ENCODE measurements at places on chromosomes 2 and 18.

- DNase-seq: peak; percentile 66
Measured at GRCh38 chr18:72830109-72830508, 37.7 kb downstream of the NETO1 start.

- DNase-seq: no peak
Measured at GRCh38 chr2:216989340-216990129, 129.7 kb upstream of the TNP1 start.

GRCh38 chr18:6601241-6601640 lies 128.3 kb upstream of the ARHGAP28 start:
- DNase-seq: no peak

DNA sequence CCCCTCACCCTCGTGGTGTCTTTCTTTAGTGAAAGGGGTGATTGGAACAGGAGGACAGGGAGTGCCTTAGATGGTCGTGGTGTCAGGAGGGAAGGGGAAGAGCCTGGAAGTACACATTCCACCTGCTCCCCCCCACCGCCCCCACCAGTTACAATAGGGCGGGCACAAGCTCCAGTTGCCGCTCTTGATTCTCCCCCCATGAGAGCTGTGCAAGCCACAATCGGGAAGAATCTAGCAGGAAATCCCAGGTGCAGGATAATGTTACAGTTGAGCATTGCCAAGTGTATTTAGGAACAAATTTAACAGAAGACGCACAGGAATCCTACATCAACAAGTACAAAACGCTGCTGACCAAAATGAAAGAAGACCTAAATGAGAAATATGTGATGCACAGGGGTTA lies 73.6 kb downstream of the ASAP2 start:
- DNase-seq: no peak

DNA sequence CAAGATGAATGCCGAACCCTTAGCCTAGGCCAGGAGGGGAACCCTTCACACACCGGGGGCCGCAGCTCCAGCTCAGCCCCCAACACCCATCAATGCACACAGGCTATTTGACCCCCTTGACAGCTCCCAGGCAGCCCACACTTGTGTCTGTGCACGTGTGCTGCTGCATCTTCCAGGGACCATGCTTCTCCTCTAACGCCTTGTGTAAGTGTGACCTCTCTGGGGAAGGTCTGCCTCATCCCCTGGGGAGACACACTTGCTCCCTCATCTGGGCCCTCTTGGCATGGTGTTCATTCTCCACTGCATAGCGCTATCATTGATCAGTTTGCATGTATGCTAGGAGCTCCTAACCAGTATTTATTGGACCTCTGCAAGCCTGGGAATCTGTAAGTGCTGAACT lies 120.0 kb upstream of the FHL2 start:
- DNase-seq: no peak

DNA sequence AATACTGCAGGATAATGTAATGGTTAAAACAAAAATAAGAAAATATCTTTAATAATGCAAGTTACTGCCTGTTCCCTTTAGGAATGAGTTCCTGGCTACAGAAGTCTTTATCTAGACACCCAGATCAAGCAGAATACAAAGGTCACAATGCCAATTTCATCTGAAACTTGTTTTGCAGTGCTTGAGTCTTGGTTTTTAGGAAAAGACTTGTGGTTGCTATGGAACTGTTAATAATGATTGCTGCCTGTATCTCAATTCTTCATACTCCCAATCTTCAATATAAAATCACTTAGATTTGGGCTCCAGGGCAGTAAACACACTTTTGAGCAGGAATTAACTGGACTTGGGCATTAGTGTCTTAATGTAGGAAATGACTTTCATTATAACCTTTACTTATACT lies 14.2 kb downstream of the CAVIN2 start:
- DNase-seq: no peak

- no peak for DNase-seq
Measured at GRCh38 chr2:238910751-238911351, 63.0 kb downstream of the TWIST2 start.

DNA sequence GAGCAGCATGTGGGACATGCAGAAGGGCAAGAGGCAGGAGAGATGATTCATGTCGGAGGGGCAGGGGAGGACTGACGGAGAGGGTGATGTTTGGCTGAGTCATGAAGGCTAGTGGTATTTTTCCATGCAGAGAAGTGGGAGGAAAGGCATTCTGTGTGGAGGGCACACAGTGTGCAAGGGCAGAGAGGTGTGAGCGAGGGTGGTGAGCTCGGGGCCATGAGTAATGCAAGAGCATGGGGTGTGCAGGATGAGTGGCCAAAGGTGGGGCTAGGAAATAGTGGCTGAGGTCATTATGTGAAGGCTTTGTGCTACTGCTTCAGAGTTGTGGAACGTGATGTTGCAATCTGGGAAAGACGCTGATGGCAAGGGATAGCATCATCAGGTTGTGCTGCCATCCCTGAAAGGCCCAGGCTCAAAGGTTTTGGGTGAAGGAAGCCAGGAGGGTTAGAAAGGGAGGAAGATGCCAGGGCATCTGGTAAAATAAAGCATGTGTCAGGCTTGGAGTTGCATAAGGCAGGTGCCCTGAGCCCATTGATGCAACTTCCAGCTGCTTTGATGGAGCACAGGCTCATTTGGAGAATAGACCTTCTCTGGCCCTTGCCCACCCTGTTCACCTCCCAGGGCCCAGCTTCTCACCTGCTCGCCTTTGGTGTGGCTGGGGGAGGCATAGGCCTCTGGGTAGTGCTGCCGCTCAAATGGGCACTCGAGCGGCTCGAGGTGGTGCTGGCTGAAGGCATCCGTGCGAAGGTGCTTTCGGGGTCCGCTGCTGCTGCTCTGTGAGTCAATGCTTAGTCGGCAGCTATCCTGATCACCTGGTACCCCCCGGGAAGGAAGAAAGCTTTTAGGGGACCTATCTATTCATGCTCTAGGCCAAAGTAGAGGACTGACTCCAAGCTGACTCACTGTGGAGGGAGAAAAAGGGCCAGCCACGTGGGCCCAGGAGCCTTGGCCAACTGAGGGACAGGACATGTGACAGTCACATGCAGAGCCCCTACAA lies 37.5 kb downstream of the PAX8 start:
- DNase-seq: no peak

- DNase-seq: no peak
Measured at GRCh38 chr2:193590831-193591230, 1396.1 kb upstream of the TMEFF2 start.

GRCh38 chr18:22681908-22682307 lies 251.2 kb upstream of the RBBP8 start:
- DNase-seq: no peak

GRCh38 chr2:7661502-7661901 lies 744.3 kb downstream of the RNF144A start:
- no peak for DNase-seq

DNA sequence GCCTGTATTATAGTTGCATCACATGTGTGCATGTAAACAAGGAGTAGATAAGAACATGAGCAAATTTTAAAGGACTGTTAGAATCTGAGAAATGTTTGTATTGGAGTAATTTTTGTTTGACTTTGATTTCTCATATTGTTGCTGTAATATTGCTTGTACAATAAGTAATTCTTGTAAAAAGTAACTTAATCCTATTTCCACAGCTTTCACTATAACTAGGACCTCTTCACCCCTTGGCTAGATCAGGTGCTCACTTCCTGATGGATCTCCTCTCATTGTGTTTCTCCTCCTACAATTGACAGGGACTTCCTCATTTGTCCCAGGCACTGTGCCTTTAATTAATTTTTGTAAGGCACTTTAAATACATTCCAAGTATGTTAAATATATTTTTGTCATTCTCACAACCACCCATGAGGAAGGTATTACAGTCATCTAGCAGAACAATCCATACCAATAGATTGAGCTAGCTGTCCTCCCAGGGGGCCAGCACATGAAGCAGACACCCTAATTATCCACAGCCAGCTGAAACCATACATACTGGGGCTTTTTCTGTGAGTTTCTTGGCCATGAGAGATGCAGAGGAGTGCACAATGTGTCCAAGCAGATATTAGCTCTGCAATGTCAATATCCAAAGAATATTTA lies 359.5 kb upstream of the ACVR2A start:
- DNase-seq: no peak

DNA sequence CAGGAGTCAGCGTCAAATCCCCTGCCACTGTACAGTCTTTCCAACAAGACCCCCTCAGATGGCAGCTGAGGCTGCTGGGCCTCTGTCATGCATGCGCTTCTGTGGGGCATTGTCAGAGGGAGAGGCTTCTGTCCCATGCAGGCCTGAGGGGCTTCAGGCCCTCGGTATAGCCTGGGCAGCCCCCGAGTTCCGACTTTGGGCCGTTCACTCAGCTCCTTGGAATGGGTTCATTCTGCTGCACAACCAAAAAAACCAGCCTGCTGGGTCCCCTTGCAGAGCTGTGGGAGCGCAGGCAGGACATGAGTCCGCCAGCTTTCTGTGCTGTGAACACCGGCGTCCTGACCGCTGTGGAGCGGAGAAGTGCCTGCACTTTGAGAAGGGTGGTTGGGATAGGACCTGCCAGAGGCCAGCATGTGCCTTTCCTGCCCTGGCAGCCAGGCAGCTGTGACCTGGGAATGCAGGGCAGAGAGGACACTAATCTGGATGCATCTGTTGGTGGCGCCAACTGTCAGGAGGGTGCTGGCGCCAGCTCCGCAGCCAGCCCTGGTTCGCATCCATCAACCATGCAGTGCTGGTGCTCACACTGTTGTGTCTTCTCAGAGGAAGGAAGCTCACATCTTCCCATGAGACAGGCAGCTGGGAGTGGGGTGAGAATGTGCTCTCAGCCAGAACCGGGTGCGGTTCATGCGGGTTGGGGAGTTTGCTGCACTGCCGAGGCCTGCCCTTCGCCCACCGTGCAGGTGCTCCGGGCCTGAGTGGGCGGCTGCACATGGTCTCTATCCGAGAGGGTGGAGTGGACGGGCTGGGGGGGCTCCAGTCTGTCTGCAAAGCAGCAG lies 14.3 kb downstream of the ARHGEF4 start:
- DNase-seq: no peak

DNA sequence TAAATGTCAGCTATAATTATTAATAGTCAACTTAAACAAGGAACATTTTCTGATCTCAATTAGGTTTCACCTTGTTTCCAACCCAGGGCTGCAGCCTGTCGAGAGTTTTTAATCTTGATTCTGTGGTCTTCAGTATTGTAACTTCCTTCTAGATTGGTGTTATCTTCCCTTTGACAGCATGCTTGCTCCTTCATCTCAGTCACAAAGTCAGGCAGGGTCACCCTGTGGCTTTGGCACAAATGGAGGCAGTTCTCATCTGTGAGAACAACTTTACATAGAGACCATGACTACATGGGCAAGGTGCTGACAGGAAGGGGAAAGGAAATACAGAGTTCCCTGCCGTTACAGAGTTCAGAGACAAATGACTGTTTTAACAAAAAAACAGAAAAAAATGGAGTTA lies 50.5 kb downstream of the HNRNPLL start:
- DNase-seq: no peak

DNA sequence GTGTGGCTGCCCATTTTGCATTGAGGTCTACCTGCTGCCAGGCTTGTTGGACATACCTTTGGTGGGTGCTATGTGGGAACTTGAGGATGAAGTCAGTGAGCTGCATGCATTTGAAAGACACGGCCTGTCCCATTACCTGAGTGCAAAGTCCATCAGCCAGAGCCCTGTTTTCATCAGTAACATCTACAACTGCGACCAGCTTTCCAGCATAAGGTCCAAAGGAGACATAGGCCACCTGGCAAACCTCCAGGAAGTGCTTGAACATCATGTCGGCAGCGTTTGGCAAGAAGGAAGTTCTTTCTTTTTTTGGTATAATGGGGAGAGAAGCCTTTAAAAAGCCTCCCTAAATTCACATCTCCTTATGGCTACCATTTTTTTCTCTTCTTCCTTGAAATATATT lies 143.1 kb downstream of the FAM161A start:
- no peak for DNase-seq

GRCh38 chr2:121028577-121028976 lies 256.4 kb downstream of the TFCP2L1 start:
- no peak for DNase-seq

GRCh38 chr18:56238576-56238975 lies 399.8 kb downstream of the TXNL1 start:
- DNase-seq: no peak

DNA sequence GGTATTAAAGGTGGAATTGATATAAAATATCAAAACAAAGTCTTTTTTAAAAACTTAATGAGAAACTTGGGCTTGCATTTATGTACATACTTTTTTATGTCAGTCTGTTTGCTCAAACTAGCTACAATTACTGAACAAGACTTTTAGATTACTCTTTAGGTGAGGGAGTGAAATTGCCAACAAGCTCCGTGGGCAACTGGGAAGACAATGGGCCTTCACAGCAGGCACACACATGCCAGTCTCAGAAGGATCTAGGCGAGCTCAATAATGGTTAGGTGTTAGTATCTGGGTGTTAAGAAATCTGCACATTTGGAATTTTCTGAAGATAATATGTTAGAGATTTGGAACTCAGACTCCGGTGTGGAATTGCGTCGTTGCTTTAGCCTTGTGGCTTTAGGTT lies 23.0 kb upstream of the MAL start:
- no peak for DNase-seq

DNA sequence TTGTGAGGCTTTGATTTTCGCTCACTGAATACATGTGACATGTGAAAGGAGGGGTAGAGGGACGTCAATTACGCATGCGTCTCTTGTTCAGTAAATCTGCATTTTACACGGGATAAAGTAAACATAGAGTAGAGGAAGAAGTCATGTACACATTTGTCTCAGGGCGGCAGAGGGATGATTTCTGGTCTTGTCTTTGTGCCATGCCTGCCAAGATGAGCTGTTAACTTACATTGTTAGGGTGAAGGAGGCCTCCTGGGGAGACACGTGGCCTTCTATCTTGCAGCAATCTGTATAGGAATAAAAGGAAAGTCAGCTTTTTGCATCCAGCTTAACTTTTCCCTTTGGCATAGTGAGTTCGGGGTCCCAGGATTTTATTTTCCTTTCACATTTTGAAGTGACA lies 106.3 kb downstream of the LDLRAD4 start:
- DNase-seq: no peak

DNA sequence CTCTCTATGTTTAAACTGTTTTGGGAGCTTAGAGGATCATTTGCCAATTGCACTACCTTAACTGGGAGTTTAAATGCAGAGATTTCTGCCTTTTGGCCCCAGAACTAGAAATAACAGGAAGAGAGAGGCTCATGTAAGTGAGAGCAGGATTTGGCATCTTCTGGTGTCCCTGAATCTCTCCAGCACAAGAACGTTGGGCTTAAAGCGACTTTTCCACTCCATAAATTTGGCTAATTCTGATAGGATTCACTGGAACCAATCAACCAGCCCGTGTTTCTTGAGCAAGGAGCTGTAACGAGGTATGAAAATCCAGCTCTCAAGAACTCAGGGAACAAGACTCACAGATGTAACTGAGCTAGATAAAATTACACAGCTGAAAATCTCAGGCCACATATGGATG lies 181.0 kb downstream of the C1D start:
- no peak for DNase-seq

- DNase-seq: no peak
Measured at GRCh38 chr18:41244591-41245037, 710.4 kb upstream of the PIK3C3 start.

GRCh38 chr2:232265329-232265728 lies 113.2 kb upstream of the ALPP start:
- DNase-seq: no peak
